ENCODE measurements at places on chromosomes 1 and 21.
A peak's percentile ranks its signal among the peaks of the same experiment; 100 is the strongest.

GRCh38 chr1:195831789-195832188 is 776.5 kb downstream of the KCNT2 start:
- DNase-seq, result no peak

- DNase-seq, result no peak
Observed at GRCh38 chr1:236160540-236161127, 18.3 kb downstream of the GPR137B start.

DNA sequence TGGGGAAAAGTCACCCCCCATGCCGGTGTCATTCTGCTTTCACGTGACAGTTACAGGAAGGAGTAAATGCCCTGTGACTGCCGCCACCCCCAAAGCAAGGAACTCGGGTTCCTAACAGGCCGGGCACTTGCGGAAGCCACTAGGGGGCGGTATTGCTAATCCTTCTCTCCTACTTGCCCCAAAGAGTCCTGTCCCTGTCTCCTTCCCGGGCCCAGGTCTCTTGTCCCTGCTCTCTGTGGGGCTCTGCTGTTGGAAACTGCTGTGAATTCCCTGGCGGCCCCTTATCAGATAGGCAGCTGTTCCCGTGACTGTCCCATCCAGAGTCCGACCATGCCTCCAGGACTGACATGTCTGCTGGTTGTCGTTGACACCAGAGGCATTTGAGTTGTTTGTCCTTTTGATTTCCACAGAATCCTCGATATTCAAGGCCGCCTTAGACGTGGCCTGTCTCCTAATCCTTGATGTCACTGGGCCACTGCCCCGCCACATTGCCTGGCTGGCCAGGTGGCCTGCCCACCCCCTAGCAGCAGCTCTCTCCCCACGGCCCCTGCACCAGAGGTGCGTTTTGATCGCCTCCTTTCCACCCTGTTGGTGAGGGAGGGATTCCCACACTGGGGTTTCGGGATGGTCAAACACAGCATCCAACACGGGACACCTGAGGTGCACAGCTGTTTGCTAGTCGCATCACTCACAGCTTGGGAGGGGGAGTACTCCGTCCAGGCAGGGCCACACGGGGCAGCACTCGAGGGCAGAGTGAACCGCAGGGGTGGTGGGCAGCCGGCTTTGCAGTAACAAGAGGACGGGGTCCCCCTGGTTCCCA is 37.3 kb downstream of the CHAF1B start:
- DNase-seq, result peak; percentile 64

- DNase-seq, result peak; percentile 23
Observed at GRCh38 chr1:91440847-91441246, 36.2 kb upstream of the HFM1 start.

DNA sequence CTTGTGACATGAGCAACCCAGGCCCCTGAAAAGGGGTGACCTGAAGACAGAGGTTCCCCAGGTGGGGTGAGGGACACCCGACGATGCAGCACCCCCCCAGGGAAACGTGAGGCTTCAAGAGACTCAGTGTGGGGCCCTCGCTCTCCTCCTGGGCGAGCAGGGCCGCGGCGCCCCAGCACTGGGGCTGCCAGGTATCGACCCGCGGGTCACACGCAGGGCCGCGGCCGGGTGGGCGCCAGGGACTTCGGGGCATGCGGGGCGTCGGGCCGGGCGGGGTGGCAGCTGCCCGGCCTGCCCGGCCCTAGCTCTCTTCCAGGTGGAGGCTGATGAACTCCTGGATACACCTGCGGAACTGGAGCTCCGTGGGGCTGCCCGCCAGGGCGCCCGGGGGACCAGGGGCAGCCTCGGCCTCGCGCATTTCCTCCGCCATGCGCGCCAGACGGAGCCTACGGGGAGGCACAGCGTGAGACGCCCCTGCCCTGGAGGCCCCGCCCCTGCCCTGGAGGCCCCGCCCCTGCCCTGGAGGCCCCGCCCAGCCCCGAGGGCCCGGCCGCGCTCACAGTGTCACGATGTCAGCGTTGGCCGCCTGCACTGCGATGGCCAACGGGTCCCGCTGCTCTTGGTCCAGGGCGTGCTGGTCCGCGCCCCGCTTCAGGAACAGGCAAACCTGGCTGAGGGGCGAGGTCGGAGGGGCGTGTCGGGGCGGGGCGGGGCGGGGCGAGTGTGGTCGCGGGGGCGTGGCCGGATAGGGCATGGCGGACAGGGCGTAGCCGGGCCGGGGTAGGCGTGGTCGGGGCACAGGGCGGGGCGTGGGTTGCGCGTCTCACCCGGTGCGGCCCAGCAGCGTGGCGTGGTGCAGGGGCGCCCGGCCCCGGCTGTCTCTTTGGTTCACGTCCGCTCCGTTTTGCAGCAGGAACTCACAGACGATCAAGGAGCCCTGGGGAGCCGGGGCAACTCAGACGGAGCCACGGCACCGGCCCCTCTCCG is 13.3 kb downstream of the SCNN1D start:
- DNase-seq, result no peak

GRCh38 chr1:172498857-172499256 is 34.1 kb upstream of the SUCO start:
- DNase-seq, result no peak

DNA sequence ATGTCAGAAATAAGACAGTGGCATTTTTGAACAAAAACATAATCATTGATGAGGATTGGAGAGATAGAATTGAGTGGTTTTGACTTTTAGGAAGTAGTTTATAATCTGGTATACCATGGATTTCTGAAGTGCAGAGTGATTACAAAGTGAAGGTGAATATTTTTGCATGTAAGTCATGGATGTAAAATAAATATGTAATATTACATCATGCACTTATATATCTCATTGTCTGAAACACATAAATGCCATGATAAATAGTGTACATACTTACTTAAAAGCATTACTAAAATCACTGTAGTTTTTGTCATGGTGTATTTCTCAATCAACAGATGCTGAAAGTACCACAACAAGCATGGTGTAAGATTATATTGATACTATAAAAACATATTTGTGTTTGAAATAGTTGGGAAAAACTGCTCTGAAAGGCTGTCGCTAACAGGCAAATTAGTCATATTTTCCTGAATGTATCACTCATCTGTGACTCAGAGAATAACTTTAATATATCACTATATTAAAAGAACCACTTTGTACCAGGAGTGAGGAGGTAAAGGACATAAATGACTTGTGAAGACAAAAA is 24.8 kb upstream of the RGS18 start:
- peak; percentile 6 for DNase-seq

- peak; percentile 80 for DNase-seq
Observed at GRCh38 chr1:159923203-159924024, 1.9 kb downstream of the TAGLN2 start.

DNA sequence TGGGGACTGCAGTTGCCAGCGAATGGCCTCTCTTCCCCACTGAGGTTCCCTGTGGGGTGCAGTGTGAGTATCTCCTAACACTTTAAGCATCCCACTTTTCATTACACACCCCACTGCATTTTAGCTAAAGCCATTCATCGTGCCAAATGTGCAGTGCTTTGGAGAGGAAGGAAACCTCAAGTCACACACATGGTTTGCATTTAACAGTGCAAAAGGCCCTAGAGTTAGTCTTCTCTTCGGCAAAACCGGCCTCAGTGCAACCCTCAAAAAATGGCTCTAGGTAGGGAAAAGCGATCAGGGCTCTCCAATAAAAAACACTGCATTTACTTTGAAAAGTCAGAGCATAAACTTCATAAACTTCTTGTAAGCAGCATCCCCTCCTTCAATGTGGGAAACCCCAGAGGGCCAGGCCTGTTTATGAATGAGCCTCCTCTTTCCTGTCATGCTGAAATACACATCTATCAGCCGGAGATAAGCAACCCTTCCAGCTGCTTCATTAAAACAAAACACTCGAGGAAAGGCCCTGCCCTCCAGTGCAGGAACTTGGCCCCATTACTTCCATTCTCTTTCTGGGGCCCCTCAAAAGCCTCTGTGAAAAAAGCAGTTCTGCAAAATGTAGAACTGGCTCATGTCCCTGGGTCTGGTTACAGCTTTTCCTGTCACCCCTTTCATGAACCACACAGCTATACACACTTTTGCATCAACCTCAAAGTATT is 184.0 kb downstream of the CDC7 start:
- no peak for DNase-seq

DNA sequence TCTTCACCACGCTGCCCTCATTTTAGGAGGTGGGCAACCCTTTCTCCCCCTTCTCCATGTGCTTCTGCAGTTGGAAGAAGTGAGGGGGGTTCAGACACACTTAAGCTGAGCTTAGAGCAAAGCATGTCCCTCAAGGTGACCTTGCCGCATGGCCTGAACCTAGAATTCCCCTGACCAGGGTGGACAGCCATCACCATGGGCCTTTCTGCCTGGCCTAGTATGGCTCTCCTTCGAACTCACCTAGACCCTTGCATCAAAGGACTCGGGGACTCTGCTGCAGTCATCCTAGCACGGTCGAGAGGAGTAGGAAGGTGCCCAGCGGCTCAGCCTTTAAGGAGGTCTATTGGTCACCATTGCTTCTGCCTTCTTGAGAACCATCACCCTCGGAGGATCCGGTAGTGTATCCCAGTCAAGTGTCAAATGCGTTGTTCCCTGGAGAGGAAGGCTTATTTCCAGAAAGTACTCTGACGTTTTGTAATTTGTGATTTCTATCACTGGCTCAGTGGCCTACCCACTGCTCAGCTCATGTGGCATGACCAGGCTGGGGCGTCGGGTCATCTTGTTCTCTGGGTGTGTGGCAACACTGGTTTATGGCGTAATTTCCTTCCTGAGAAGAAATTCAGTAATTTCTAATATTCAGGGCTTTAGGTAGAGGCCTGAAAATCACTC is at the start of gene KCNE1:
Gene KCNE1 (minus strand): TSS at position 424 of the 669 bp plus-strand sequence. CDS start 62,576 bp downstream, outside the sequence.
- DNase-seq, result no peak

DNA sequence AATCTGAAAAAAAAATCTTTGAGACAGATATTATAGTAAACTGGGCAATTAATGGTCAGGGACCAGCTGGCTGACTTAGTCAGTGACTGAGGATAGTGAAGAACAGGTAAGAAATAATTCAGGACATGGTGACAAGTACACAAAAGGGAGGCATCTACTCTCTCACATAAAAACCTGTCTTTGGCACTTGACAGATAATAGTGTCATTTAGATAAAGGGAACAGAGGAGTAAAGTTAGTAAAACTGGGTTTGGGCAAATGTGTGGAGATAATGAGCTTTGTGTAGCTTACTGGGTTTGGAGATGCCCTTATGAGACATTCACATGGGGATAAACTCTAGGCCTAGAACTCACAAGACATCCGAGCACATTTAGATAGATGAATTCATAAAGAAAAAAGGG is 4.0 kb downstream of the SSX2IP start:
- DNase-seq, result no peak

DNA sequence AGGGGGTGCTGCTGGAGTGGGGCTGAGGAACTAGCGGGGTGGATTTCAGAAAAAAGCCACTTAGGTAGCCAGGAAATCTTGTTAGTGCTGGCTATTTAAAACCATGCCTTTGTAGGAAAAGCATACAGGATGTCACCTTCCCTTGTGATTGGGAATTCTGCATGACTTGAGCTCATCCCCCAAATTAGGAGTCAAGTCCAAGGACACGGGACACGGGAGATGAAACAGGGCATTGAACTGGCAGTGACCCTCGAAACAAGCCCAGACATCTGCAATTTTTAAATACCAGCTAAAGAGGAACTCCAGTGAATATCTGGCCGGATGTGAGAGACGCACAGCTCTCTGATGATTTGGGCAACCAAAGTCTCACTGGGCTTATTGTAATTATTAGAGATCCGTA is 32.8 kb downstream of the C2CD2 start:
- DNase-seq, result no peak

DNA sequence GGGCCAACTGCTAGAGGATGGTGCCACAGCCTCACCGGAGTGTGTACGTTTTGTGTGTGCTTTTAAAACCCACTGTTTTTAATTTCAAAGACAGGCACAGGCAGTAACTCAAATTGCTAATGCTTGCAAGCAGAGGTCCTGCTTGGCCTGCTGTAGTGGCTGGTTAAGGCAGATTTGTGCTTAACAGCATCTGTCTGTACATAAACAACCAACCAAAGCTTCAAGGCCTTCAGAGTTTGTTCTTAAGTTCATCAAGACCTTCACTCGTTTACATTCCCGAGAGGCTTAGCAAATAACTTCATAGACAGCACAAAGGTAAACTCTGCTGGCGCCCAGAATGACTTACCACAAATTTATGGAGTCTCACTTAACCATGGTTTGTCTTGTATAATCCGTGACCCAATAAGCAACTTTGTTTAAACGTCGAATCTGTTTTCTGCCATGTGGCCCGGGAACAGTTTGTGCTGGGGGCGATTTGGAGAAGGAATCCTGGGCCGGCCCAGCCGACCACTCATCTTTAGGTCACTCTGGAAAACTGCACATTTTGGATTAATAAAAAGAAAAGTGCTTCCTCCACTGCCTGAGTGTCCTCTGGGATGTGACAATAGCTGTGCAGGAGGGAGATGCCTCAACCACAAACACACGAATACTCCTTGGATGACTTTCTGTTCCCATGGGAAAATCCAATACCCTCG is 58.1 kb downstream of the CAPZB start:
- no peak for DNase-seq

DNA sequence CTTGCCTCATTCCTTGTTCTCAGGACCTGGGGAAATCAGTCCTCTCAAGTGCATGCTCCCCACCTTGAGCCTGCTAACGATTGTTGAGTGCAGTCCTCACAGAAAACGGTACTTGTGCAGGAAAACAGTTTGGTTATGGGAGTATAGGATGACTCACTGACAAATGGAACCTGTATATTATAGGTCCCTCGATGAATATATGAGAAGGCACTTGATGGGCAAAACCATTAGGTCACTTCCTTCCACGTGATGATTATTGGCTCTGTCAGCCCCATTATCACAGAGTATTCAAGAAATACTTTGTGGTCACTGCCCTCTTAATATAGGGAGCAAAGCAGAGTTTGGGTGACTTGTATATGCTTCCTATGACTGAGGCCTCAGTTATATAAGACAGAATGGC is 6.2 kb downstream of the CCDC17 start:
- no peak for DNase-seq

- peak; percentile 78 for DNase-seq
Observed at GRCh38 chr1:206461602-206462455, 8.4 kb upstream of the IKBKE start.

- no peak for DNase-seq
Observed at GRCh38 chr1:230368363-230368762, 57.8 kb downstream of the PGBD5 start.

DNA sequence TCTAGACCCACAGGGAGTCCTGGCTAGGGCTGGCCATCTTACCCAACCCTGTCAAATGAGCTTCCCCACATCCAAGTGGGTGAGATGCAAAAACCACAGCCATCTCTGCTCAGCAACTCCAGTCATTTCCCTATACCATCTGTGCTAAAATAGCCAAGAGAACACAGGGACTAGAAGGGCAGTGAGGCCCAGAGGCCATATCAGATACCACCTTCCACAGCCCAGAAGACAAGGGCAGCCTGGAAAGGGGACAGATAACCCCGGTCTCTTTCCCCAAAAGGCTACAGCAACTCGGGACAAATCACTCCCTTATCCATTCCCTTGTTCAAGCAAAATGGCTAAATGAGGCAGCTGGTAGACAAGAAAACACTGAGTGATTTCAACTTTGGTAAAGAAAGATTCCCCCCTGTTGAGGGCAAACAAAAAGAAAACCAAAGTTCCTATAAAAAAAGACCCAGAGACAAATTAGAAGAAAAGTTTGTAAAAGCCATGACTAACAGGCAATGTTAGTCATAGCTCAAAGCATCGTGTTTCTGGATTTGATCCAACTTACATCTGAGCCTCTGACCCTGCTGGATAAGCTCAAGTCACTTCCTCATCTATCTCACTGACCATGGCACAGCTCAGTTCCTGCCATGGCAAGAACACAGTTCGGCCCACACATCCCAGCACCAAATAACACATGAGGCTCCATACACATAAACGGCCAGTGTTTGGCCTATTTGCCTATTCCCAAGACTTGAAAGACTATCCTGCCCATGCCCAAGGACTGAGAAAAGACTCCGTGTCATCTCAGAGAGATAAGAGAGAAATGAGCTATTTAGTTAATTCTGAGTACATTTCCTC is 3.1 kb downstream of the LAMB3 start:
- peak; percentile 87 for DNase-seq

- no peak for DNase-seq
Observed at GRCh38 chr1:221845650-221846371, 103.9 kb upstream of the DUSP10 start.
